GM20000 (cell line): ENCODE measurements at places on chromosomes 4 and X.

DNA sequence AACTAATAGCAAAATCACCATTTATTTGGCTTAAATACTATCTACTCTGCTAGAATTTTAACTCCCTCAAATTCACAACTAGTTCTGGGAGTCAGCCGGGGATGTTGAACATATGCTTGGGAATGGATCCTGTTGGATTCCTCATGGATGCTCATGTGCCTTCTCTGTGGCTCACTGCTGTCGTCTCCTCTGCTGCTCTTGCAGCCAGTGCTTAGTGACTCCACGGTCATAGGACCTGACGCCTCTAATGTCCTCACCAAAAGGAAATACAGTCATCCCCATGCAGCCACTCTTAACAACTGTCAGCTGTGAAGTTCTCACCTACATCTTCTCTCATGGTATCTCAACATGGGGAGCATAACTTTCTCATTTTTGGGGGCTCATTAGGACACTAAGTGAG, 59.4 kb downstream of the HMGB2 start:
- DNase-seq, result no peak

DNA sequence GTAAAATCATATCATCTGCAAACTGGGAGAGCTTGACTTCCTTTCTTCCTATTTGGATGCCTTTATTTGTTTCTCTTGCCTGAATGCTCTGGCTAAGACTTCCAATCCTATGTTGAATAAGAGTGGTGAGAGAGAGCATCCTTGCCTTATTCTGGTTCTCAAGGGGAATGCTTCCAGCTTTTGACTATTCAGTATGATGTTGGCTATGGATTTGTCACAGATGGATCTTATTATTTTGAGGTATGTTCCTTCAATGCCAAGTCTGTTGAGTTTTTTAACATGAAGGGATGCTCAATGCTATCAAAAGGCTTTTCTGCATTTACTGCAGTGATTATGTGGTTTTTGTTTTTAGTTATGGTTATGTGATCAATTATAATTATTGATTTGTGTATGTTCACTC, 2144.6 kb upstream of the TENM3 start:
- no peak for DNase-seq

DNA sequence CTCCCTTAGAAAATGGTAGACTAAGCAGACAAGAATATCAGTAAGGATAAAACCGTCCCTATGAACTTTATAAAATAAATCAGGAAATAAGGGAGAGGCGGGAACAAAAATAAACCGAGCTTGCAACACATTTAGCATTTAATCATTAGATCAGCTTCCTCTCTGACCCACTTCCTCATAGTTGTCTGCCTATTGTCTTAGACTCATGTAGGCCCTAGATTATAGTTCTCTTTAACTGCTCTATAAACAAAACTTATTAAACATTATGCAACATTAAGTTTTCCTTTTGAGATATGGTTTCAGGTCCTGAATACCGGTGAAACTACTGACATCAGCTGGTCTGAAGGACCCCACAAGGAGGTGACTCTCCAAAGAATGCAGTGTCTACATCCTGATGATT, 15.8 kb upstream of the SRD5A3 start:
- DNase-seq, result no peak

GRCh38 chr4:106583567-106583966, 215.0 kb upstream of the GIMD1 start:
- no peak for DNase-seq
